Osteoblast (primary cell): ENCODE measurements at places on chromosomes 3 and 15.

DNA sequence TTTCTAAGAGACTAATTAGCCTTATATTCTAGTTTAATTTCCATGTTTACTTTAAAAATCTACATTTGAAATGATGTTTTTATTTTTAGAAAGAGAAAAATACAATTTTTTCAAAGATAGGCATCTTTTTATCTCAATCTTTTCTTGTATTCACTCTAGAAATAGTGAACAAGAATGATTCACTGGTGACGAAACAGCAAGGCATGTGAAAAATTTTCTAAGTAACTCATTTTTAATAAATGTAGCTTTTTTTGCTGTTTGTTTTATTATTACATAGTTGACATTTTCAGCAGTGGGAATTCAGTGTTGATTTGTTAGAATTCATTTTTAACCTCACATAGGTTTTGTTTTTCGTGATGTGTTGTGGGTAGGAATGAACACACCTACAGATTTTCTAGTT lies 1226.4 kb downstream of the NSUN3 start:
- H3K4me3 ChIP-seq: no peak overlapping the region
- DNase-seq: no peak
- no peaks in the 10 kb centered on the region for H3K4me1 ChIP-seq
- no peaks in the 10 kb centered on the region for H3K36me3 ChIP-seq

DNA sequence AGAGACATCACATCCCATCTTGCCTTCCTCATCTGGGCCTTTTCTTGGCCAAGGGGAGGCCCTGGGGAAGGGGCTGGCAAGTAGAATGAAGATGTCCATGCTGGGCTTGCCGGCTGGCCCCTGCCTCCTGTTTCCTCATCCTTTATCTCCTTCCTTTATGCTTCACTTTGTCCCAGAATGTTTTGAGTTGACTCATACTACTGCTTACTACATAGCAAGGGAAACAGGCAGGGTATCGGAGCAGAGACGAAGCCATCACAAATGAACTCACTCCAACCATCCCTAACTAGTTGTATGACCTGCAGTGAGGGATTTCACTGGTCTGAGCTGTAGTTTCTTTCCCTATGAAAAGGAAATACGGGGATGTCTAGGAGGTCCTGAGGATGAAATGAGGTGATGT lies 66.0 kb downstream of the CHDH start:
- H3K27ac ChIP-seq: no peak overlapping the region
- DNase-seq: no peak
- no peaks in the 10 kb centered on the region for H3K36me3 ChIP-seq
- peaks cover 19% of the 10 kb centered on the region for H3K4me1 ChIP-seq

GRCh38 chr3:105688821-105689220 lies 180.0 kb downstream of the CBLB start:
- H3K27ac ChIP-seq: peak overlapping the region; percentile 27
- no peak overlapping the region for H3K4me3 ChIP-seq
- peak; percentile 6 for DNase-seq
- H3K36me3 ChIP-seq: peaks cover 49% of the 10 kb centered on the region

DNA sequence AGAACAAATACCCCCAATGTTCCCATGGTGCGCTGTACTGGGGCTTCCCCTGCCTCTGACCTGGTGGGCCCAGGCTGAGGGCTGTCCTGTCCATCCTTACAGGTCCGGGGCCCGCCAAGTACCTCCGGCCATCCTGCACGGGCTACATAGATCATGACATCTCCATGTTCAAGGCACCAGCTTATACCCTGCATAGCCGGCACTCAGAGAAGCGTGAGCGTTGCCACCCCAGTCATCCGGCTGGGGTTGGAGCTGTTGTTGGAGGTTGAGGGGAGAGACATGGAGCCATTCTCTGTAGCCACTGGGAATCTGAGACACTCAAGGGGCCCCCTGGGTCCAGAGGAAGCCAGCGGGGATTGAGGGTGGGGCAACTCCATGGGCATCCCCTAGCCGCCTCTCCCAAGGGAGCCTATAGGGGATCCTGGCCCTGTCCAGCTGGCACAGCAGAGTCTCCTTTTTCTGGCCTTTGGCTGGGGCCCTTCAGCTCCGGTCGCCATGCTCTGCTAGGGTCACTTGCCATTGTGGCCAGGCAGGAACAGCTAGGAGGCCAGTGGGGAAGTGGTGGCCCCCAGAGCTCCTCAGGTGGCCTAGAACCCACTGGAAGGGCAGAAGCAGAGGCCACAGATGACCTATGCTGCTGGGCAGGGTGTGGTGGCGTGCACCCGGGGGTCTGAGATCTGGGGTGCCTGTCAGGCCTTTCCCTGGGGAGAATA lies 12.5 kb upstream of the CSPG4 start:
- peak; percentile 57 for DNase-seq
- H3K27me3 ChIP-seq: no peaks in the 10 kb centered on the region
- H3K27ac ChIP-seq: no peak overlapping the region
- no peaks in the 10 kb centered on the region for H3K36me3 ChIP-seq
- peaks cover 10% of the 10 kb centered on the region for H3K4me1 ChIP-seq

DNA sequence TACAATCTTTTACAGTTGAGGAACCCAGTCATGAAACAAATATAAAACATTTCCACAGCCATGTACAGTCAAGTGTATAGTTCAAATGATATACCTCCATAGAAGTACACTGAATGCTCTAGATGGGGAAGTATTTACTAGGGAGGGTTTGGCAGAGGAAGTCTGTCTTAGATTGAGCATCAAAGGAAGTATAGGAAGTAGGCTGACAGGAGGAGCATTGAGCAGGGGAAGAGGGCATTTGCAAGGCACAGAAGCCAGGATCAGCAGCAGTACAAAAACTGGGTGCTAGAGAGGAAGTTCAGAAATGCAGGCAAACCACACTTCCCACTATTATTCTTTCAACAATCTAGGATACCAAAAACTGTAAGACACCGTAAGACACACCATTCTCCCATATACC lies 122.6 kb downstream of the ANO10 start:
- DNase-seq: no peak
- H3K4me3 ChIP-seq: no peak overlapping the region
- H3K27me3 ChIP-seq: no peaks in the 10 kb centered on the region
- no peaks in the 10 kb centered on the region for H3K36me3 ChIP-seq
- H3K27ac ChIP-seq: no peak overlapping the region

- no peaks in the 10 kb centered on the region for H3K4me1 ChIP-seq
- H3K27me3 ChIP-seq: no peaks in the 10 kb centered on the region
- no peaks in the 10 kb centered on the region for H3K36me3 ChIP-seq
- no peak overlapping the region for H3K27ac ChIP-seq
- no peak for DNase-seq
Measured at GRCh38 chr15:36959746-36960145, 140.6 kb downstream of the MEIS2 start.

DNA sequence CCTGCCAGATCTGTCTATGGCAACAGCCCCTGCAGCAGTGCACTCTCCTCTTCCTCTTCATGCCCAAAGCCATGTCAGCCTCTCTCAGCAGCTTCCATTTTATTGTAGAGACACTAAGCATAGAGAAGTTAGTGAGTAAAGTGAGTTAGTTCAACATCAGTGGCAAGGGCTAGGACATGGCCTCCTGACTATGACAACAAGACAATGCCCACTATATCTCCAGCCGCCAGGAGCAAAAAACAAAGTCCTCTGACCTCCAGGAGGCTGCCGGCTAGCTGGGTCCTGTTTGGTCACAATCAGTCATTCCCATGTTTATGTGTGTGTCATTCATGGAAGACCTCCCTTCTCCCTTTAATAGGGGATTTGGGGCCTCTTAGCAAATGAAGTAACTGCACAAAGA lies 14.9 kb downstream of the NR1I2 start:
- peaks cover 16% of the 10 kb centered on the region for H3K27me3 ChIP-seq
- H3K36me3 ChIP-seq: no peaks in the 10 kb centered on the region
- no peak for DNase-seq
- H3K4me1 ChIP-seq: peaks cover 4% of the 10 kb centered on the region

- no peak overlapping the region for H3K27ac ChIP-seq
- DNase-seq: no peak
- no peaks in the 10 kb centered on the region for H3K36me3 ChIP-seq
- no peak overlapping the region for H3K4me3 ChIP-seq
- no peaks in the 10 kb centered on the region for H3K4me1 ChIP-seq
Measured at GRCh38 chr3:128709038-128709437, 16.9 kb upstream of the RAB7A start.

DNA sequence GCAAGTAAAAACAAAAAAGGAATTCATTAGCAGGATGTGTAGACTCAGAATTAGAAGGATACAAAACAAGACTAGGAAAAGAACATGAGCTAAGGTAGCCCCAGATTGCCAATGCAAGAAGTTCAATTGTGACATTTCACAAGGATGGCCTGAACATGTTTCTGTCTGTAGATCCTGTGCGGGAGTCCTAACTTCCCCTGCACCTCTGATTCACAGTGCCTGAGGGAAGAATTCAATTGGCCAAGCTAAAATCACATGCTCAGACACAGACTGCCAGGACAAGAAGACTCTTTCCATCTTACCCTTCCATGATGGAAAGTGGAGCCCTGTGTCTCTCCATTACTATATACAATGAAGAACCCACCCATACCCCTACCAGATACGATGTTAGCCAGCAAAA lies 251.5 kb downstream of the KCNH8 start:
- no peak overlapping the region for H3K27ac ChIP-seq
- no peaks in the 10 kb centered on the region for H3K4me1 ChIP-seq
- no peaks in the 10 kb centered on the region for H3K36me3 ChIP-seq
- no peaks in the 10 kb centered on the region for H3K27me3 ChIP-seq
- no peak overlapping the region for H3K4me3 ChIP-seq
- no peak for DNase-seq

GRCh38 chr15:74365598-74366445 lies 1.6 kb downstream of the CYP11A1 start:
- peaks cover 14% of the 10 kb centered on the region for H3K4me1 ChIP-seq
- peak; percentile 92 for DNase-seq
- peak overlapping the region; percentile 27 for H3K27ac ChIP-seq
- no peaks in the 10 kb centered on the region for H3K36me3 ChIP-seq

DNA sequence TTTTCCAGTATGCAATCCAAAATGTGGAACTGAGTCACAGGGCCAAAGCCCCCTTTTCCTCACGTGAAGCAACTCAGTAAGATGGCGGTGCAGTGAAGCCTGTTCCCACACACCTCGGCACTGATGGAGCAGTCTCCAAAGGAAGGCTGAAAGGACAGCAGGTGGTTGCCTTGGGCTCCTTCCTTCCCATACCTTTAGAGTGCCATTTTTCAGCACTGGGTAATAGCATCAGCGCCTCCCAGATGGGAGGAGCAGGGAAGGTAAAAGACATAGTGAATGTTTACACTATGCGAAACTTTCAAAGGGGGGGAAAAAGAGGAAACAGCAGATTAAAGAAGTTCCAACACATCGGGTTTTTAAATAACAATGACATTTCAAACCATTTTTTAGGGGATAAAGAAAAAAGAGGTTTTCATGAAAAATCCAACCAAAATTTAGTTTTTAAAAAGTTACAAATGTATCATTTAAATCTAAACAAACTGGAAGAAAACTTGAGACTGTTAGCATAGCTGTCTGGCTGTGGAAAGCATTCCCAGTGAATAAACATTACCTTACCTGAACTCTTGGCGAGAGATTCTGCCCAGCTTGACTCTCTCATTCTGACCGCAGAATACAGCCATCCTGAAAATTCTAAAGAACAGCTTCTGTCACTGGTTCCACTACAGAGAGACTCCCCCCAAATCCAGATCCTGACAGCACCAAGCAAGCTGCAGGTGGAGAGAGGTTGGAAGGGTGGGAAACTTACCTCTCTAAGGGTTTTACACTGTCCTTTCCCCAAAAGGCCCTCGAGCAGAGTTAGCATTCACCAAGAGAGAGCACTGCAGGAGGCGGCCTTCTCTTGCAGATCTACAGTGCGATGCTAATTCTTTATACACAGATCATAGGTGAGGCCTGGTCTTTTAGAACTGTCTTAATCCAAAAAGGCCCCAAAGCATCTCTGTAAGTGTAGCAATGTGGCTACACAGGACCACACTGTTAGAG lies 32.6 kb downstream of the ABCC5 start:
- H3K27ac ChIP-seq: no peak overlapping the region
- H3K4me1 ChIP-seq: peaks cover 2% of the 10 kb centered on the region
- H3K4me3 ChIP-seq: no peak overlapping the region
- peaks cover 47% of the 10 kb centered on the region for H3K36me3 ChIP-seq
- no peak for DNase-seq
- no peaks in the 10 kb centered on the region for H3K27me3 ChIP-seq

DNA sequence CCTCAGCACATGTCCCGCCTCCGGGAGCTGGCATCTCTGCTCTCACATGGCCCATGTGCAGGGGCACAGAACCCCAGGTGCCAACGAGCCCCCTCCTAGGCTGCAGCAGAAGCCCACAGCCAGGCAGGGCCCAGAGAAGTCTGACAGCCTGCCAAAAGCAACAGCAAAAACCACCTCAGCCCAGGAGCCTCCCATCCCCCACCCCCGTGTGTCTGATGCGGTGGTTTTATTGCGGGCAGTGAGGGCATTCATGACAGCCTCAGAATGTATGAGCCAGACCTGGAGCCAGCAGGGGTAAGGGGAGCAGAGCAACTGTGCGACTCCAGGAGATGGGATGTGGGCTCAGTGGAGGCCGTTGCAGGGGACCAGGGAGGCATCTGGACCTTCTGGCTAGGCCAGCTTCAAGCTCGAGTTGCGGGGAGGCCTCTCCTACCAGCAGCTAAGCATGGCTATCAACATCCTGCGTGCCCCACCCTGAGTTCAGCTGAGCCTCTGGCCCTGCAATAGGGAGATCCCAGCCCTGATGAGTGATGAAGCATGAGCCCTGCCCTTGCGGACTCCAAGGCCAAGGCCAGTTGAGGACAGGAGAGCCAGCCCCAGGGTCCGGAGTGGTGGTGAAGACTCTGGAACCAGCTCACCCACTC lies 52.5 kb downstream of the CYP11A1 start:
- H3K36me3 ChIP-seq: no peaks in the 10 kb centered on the region
- no peak overlapping the region for H3K27ac ChIP-seq
- peaks cover 28% of the 10 kb centered on the region for H3K4me1 ChIP-seq
- H3K4me3 ChIP-seq: no peak overlapping the region

GRCh38 chr15:73822998-73823397 lies 50.4 kb upstream of the TBC1D21 start:
- no peak overlapping the region for H3K27ac ChIP-seq
- no peaks in the 10 kb centered on the region for H3K36me3 ChIP-seq
- no peak overlapping the region for H3K4me3 ChIP-seq
- DNase-seq: no peak

DNA sequence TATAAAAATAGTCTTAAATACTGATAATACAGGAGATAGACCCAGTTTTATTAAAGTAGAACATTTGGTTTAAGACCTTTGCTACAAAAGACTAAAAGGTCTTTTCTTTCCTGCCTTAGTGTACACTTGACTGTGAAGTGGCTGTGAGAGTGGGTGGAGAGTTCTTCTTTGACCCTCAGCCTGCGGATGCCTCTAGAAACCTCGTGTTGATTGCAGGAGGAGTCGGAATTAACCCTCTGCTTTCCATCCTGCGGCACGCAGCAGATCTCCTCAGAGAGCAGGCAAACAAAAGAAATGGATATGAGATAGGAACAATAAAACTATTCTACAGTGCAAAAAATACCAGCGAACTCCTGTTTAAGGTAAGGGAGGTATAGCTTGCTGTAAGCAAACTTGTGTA lies 36.5 kb downstream of the OXNAD1 start:
- no peaks in the 10 kb centered on the region for H3K27me3 ChIP-seq
- H3K27ac ChIP-seq: no peak overlapping the region
- no peak for DNase-seq
- no peaks in the 10 kb centered on the region for H3K36me3 ChIP-seq
- H3K4me1 ChIP-seq: peaks cover 7% of the 10 kb centered on the region
- H3K4me3 ChIP-seq: no peak overlapping the region

GRCh38 chr3:107235928-107236315 lies 141.3 kb upstream of the CCDC54 start:
- DNase-seq: peak; percentile 90
- H3K4me3 ChIP-seq: peak overlapping the region; percentile 77
- H3K4me1 ChIP-seq: peaks cover 8% of the 10 kb centered on the region
- peak overlapping the region; percentile 68 for H3K27ac ChIP-seq
- no peaks in the 10 kb centered on the region for H3K36me3 ChIP-seq
